ENCODE measurements at places on chromosomes 5 and 9. TPM values are rescaled to one million over a fixed set of nuclear protein-coding genes. Genes with fewer than 3 reads are reported as not detected.

Gene KLHL9
- 13.6 TPM for total RNA-seq

Gene PCDHGA6
- 0.08 TPM for total RNA-seq

DNA sequence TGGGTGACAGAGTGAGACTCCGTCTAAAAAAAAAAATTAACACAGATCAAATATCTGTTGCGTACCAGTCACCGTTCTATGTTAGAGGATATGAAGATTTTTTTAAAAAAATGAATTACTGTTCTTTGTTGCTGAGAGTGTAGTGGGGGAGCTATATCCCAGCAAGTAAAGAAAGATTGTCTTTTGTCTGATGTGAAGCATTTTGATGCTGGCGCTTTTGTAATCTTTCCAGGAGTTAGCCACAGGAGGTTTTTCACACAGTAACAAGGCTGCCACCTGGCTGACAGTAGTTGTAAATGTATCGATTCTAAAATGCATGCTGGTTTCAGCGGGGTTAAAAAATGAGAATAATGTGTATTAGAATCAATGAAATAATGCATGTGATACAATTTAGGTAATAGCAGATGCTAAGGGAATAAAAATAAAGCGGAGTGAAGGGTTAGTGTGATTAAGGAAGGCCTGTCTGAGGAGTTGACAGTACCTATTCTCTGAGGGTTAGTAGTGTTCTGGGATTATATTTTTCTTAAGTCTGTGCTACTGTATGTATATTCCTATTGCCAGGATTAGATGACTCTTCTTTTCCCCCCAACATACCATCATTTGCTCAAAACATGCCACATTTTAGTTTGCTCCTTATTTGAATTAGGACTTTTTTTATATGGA is 3.4 kb downstream of the LMNB1 start:
- no peaks in the 10 kb centered on the region for H3K27me3 ChIP-seq
- H3K4me1 ChIP-seq = peaks cover 33% of the 10 kb centered on the region
- H3K27ac ChIP-seq = peak overlapping the region; percentile 98
- H3K4me3 ChIP-seq = peak overlapping the region; percentile 93
- H3K36me3 ChIP-seq = peaks cover 41% of the 10 kb centered on the region
- peak; percentile 40 for DNase-seq

DNA sequence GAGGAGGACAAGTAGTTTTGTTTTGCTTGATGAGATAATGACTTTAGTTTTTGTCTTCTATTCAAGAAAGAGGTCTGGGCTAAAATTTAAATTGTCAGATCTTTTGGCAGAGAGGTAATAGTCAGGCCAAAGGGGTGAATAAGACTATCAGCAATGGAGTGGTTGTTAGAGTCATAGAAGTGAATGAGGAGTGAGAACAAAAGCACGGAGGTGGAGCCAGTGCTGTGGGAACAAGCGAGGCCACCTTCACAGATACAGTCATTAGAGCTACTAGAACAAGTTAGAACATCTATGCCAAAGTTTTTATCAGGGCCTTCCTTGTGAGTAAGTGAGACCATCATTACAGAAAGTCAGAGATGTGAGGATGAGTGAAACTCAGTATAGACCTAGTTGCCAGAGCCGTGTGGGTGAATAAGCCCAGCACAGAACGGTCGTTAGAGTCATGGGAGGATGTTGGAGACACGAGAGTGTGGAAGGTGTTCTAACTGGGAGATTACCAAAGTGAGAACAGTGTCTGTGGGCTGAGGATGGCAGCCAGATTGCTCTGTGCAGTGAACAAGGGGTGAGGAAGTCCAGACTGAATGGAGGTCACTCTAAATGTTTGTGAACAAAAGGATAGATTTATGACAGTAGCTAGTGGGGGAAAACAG is 135.1 kb downstream of the RPS23 start:
- H3K27me3 ChIP-seq = no peaks in the 10 kb centered on the region
- H3K36me3 ChIP-seq = peaks cover 13% of the 10 kb centered on the region
- no peak for DNase-seq
- H3K27ac ChIP-seq = no peak overlapping the region
- H3K4me1 ChIP-seq = no peaks in the 10 kb centered on the region

DNA sequence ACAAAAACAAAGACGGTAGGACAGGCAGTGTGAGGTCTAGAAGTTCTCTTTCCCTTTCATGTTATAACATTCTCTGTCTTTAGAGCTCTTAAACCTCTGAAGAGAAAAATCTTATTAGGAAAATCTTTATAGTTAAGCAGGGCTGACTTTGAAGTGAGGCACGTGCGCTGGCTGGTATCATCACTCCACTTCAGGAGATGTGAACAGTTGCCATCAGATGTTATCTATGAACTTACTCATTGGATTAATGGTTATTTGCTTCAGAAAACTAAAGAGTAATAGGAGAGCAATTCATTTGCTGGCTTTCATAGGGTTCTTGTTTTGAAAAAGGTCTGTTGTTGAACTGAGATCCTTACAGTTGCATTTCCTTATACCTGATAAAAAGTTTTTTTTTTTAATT is 25.7 kb downstream of the LRRTM2 start:
- H3K4me1 ChIP-seq = peaks cover 2% of the 10 kb centered on the region
- H3K4me3 ChIP-seq = no peak overlapping the region
- peaks cover 3% of the 10 kb centered on the region for H3K36me3 ChIP-seq
- H3K27ac ChIP-seq = no peak overlapping the region

GRCh38 chr9:77563174-77563573 is 84.9 kb downstream of the GNA14 start:
- no peak for DNase-seq
- H3K27me3 ChIP-seq = peaks cover 27% of the 10 kb centered on the region
- H3K4me3 ChIP-seq = no peak overlapping the region
- H3K36me3 ChIP-seq = no peaks in the 10 kb centered on the region
- no peak overlapping the region for H3K27ac ChIP-seq

Gene FXN
- 35.9 TPM for total RNA-seq

Gene SCGB3A1
- total RNA-seq = 1.1 TPM

DNA sequence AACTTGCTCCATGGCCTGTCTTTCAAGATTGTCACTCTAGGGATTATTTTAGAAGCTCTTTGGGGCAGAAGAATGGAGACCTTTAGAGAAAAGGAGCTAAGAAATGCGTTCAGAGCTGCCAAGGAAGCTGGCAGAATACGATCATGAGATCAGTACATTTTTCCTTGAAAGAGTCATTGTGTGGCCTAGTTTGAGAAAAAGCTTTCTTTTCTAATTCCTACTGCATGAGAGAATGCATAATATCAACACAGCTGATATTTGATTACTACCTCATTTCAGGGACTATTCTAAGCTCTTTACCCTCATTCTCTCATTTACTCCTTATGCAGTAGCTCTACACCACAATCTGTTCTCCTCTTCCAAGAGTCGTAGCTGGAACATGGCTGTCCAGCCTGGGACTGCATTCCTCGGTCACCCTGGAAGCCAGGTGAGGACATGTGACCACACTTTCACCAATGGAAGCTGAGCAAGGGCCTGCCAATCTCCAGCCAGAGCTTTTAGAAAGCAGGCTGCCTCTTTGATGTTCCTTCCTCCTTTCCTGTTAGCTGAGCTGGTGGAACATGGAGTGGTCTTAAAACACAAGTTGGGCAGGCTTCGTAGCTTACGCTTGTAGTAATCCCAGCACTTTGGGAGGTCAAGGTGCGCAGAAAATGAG is 99.3 kb upstream of the LHFPL2 start:
- DNase-seq = no peak
- H3K27ac ChIP-seq = no peak overlapping the region
- no peaks in the 10 kb centered on the region for H3K4me1 ChIP-seq
- H3K36me3 ChIP-seq = no peaks in the 10 kb centered on the region
- H3K4me3 ChIP-seq = no peak overlapping the region
- H3K27me3 ChIP-seq = peaks cover 4% of the 10 kb centered on the region

- H3K27ac ChIP-seq = no peak overlapping the region
- DNase-seq = no peak
- no peaks in the 10 kb centered on the region for H3K4me1 ChIP-seq
- no peaks in the 10 kb centered on the region for H3K36me3 ChIP-seq
- H3K27me3 ChIP-seq = peaks cover 3% of the 10 kb centered on the region
Observed at GRCh38 chr5:38045446-38045845, 205.6 kb upstream of the GDNF start.

DNA sequence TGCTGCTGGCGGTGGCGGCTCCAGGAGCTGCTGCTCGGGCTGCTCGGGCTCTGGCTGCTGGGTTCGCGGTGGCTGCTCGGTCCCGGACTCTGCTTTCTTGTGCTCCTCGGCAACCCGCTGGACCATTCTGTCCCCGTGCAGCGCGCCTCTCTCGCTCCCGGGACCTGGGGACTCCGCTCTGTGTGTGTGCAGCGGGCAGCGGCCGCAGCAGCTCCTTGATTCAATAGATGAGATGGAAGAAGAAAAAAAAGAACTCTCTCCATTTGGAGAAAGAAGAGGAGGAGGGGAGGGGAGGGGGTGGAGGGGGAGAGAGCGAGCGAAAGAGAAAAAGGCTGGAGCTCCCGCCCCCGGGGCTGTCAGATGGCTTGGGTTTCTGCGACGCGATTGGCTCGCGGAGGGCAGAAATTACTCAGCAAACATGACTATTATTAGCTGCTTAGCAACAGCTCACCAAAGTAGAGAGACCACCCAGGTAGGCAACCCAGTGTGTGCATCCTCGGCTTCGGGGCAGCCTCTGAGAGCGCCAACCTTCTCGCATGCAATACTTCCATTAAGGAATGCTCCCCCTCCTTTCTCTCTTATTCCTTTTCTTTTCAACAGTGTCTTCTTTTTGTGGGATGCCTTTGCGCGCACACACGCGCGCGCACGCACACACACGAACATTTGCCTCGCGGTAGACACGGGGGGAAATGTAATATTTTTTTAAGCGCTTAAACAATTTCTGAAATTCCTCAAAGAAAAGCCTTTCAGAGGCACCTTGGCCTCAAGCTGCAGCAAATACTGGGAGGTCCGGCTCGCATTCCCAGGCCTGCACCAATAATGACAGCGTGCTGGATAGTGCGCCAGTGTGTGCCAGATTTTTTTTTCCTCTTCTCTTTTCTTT is 7.6 kb downstream of the PTCH1 start:
- peak overlapping the region; percentile 39 for H3K27ac ChIP-seq
- peaks cover 9% of the 10 kb centered on the region for H3K27me3 ChIP-seq
- peaks cover 34% of the 10 kb centered on the region for H3K4me1 ChIP-seq
- H3K36me3 ChIP-seq = peaks cover 18% of the 10 kb centered on the region
- peak; percentile 81 for DNase-seq

DNA sequence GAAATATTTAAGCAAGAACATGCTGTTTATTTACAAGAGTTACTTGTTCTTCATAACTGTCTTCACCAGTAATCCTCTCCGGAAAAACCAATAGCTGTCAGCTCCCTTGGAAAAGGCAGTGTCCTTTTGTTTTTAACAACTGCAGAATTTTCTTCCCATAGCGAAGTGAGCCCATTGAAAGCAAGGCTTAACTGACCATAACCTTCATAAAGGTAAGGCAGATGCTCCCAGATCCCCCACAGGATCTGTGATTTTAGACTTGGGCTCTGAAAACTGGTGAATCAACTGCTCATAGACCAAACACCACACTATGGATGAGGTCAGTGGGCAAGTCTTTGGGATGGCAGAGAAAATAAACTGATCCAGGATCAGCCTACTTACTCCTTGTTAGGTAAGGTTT is 155.0 kb downstream of the GLIS3 start:
- no peaks in the 10 kb centered on the region for H3K36me3 ChIP-seq
- DNase-seq = no peak
- peaks cover 13% of the 10 kb centered on the region for H3K27me3 ChIP-seq

GRCh38 chr5:76294573-76294972 is 108.5 kb upstream of the IQGAP2 start:
- H3K36me3 ChIP-seq = no peaks in the 10 kb centered on the region
- H3K27me3 ChIP-seq = peaks cover 5% of the 10 kb centered on the region
- no peak for DNase-seq
- no peak overlapping the region for H3K27ac ChIP-seq
- peaks cover 4% of the 10 kb centered on the region for H3K4me1 ChIP-seq

DNA sequence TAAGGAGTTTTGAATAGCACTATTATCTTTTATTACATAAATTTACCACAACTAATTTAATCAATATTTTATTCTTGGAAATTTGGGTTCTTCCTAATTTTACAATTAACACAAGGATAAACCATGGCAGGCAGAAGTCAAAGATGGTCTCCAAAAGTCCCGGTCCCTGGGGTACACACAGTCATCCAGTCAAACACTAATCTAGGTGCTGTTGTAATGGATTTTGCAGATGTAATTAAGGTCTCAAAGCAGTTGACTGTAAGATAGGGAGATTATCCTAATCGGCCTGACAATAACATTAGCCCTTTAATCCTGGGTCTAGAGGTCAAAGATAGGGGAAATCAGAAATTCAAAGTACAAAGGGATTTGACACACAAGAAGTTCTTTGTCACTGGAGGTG is 57.5 kb upstream of the HTR1A start:
- H3K4me1 ChIP-seq = no peaks in the 10 kb centered on the region
- H3K27me3 ChIP-seq = no peaks in the 10 kb centered on the region
- H3K36me3 ChIP-seq = no peaks in the 10 kb centered on the region
- H3K27ac ChIP-seq = no peak overlapping the region

DNA sequence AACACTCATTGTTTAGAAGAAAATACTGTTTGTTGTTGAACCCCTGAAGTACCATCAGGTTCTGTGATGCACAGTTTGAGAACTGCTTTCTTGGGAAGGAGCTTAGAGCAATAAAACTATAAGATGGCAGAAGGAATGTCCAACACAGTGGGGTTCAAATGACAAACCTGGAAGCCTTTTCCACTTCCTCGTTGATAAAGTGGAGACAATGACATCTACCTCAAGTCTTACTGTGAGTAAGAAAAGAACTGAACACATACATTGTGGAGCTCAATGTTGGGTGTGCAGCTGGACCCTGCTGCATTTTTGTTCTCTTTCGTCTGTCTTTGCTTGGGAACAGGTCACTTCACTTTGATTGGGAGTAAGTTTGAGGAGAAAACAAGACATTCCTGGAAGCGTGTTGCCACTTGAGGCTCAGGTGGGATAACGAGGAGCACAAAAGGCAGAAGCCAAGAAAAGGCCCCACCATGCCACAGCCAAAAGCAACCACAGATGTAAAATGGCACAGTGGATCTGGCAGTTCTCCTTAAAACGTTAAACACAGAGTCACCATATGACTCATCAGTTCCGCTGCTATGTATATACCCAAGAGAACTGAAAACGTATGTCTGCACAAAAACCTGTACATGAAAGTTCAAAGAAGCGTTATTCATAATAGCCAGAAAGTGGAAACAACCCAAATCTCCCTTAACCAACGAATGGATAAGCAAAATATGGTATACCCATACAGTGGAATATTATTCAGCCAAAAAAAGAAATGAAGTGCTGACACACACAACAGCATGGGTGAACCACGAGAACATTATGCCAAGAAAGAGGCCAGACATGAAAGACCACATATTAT is 42.9 kb upstream of the SUB1 start:
- DNase-seq = peak; percentile 12
- peak overlapping the region; percentile 25 for H3K27ac ChIP-seq
- H3K4me1 ChIP-seq = peaks cover 16% of the 10 kb centered on the region
- H3K36me3 ChIP-seq = peaks cover 7% of the 10 kb centered on the region
- H3K4me3 ChIP-seq = no peak overlapping the region

Gene IL31RA
- not detected for total RNA-seq

Gene LEAP2
- 1.8 TPM for total RNA-seq

GRCh38 chr5:140609126-140609525 is 23.8 kb downstream of the CD14 start:
- H3K36me3 ChIP-seq = peaks cover 3% of the 10 kb centered on the region
- no peak overlapping the region for H3K4me3 ChIP-seq
- no peak for DNase-seq
- no peak overlapping the region for H3K27ac ChIP-seq
- H3K27me3 ChIP-seq = peaks cover 7% of the 10 kb centered on the region

Gene OR5C1
- not detected for total RNA-seq
